NCI-H526 treated with DMSO at 0.1 percent for 48 hours (cell line): ENCODE measurements at places on chromosomes 7 and 10.
A peak's percentile ranks its signal among the peaks of the same experiment; 100 is the strongest.

DNA sequence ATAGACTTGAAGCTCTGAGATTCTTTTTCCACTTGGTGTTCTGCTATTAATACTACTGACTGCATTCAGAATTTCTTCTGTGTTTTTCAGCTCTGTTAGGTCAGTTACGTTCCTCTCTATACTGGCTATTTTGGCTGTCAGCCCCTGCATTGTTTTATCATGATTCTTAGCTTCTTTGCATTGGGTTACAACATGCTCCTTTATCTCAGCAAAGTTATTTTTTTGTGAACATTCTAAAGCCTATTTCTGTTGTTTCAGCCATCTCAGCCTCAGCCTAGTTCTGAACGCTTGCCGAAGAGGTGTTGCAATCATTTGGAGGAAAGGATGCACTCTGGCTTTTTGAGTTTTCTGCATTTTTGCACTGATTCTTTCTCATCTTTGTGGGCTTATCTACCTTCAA lies 201.5 kb upstream of the GNAI1 start:
- no peak for DNase-seq

DNA sequence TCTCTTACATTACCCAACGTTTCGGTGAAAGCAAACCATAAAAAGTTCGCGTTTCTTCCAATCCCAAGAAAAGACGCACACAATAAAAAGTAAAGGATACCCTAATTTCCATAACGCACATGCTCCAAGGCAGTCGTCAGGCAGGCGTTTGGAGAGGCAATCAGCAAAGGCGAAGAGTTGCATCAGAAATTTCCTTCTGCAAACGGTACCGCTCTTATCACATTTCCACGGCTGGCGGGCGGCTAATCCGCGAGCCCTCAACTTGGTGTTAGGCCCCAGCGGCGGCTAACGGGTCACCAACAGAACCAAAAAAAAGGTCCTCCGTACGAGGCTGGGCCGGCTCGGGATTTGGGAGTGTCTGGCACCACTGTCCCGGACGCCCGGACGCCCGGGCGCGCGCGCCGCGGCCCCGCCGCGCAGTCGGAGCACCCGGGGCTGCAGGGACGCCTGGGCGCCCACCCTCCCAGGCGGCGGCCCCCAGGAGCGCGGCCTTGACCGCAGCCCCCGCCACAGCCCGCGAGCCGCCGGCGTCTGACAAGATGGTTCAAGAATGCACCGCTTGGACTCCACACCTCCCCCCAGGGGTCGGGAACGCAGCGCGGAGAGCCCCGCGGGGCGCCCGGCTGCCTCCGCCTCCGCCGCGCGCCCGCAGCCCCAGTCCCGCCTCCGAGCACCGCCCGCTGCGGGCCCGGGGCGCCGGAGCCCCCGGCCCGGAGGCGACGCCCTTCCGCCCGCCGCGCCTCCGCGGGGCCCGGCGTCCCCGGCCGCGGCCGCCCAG lies 9.8 kb upstream of the GRB10 start:
- no peak for DNase-seq

DNA sequence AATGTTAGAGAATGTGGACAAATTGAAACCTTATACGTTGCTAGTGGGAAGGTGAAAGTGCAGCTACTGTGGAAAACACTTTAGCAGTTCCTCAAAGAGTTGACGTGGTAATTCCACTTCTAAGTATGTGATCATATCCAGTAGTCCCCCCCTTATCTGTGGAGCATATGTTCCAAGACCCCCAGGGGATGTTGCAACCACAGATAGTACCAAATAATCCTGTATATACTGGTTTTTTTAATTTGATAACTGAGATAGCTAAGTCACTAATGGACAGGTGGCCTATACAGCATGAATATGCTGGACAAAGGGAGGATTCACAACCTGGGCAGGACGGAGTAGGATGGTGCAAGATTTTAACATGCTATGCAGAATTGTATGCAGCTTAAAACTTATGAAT lies 36.8 kb downstream of the PCGF5 start:
- DNase-seq = no peak

GRCh38 chr10:6297951-6298381 lies 95.2 kb downstream of the PFKFB3 start:
- no peak for DNase-seq

DNA sequence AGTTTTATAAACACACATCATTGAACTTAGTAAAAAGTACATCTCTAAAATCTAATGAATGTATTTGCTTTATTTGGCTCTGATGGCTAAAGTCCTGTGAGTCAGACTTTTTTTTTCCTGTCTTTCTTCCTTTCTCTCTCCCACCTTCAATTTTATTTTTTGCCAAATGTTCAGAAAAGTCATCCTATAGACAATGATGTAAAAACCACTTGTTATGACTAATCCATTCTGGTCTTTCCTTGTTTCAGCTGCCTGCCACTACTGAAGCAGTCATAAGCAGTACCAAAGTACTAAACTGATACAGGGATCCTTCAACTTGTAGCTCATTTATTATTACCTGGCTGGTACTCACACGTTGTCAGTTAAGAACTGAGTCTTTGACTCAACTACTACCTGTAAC lies 23.9 kb downstream of the HECTD2 start:
- no peak for DNase-seq

DNA sequence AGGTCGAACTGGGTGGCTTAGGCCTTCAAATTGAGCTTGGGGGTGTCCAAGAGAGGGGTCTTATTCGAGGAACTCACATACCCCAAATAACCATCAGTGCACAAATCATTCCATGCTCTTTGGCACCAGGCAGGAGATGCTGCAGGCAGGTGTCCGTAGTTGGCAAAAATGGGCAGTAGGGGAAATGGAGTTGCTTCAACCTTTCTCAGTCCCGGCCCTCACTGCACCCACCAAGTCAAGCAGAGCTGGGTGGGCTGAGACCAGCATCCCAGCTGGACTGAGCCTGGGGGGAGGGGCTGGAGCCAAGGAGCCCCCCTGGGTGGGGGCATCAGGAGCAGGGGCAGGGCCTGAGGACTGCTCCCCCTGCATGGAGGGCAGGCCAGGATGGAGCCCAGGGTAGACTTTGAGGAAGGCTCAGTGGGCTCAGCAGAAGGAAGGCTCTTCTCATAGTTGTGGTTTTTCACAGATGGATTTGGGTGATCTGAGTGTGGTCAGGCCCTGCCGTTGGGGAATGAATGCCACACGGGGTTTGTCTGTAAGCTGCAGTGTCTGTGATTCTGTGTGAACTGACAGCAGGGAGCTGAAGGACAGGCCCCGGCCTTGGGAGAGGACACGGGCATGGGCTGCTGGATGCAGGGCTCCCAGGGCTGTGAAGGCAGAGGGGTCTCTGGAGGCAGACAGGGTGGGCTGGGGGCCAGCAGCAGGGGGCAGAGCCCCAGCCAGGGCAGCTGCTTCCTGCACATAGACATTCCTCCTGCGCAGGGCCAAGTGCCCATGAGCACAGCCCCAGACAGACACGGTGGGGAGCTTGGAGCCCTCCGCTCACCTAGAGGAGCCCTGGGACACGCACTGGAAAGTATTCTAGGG lies 144.5 kb downstream of the ADCY1 start:
- no peak for DNase-seq

DNA sequence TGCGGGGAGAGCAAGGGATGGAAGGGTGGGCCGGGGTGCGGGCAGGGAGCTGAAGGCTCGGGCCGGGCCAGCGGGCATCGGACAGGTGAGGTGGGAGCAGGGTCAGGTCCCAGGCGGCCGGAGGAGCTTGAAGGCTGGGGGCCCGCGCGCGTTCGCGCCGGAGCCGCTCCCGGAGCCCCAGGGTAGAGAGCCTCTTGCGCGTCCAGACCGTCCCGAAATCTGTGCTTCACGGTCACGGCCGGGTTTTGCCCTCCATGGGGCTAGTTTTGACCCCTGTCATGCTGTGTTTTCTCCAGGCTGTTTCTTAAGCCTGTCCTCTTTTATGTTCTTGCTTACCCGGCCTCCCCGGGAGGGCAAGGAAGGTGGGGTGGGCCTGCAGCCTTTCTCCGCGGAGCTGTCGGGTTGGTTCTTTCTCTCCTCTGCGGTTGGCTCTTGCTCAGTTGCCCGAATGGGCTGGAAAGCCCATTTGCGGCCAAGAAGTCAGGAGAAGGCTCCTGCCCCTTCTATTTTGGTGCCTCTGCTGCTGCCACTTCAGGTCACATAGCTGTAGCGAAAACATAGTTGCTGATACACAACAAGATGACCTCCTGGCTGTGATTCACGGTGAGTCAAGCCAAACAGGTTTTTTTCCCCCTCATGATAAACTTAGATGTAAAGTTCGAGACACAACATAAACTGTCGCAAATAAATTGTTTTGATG lies 650 bp downstream of the UBE2D1 start:
- DNase-seq = peak; percentile 4

- no peak for DNase-seq
Measured at GRCh38 chr10:20682782-20683181, 214.3 kb downstream of the NEBL start.

- DNase-seq = no peak
Measured at GRCh38 chr7:150715738-150716137, 675 bp upstream of the GIMAP1 start.

- no peak for DNase-seq
Measured at GRCh38 chr7:10211861-10212260, 761.8 kb upstream of the PHF14 start.

DNA sequence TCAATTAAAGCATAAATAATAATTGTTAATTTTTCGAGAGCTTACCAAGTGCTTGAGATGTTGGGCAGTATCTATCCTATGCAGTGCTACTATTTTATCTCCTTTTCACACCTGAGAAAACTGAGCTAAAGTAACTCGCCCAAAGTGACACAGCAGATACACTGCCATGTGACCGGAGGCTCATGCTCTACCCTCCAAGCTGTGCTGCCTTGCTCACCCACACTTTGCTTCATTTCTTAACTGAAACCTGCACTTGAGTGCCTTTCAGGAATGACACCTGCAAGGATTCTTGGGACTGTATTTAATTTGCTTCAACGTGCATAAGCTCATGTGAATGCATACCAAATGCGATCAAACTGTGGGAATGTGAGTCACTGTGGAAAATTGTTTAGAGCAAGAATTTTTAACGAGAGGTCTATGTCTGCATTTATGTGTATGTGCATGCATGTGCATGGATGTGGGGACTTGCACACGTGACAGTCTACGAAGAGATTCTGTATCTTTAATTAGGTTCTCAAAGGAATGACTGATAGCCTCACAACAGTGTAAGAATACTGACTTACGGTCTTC lies 119.2 kb downstream of the ADCYAP1R1 start:
- no peak for DNase-seq

- DNase-seq = no peak
Measured at GRCh38 chr7:16171928-16172327, 249.4 kb downstream of the CRPPA start.

GRCh38 chr10:12908773-12909172 lies 92.7 kb downstream of the CCDC3 start:
- DNase-seq = no peak

- peak; percentile 56 for DNase-seq
Measured at GRCh38 chr10:123284022-123284421, 129.8 kb downstream of the BUB3 start.

DNA sequence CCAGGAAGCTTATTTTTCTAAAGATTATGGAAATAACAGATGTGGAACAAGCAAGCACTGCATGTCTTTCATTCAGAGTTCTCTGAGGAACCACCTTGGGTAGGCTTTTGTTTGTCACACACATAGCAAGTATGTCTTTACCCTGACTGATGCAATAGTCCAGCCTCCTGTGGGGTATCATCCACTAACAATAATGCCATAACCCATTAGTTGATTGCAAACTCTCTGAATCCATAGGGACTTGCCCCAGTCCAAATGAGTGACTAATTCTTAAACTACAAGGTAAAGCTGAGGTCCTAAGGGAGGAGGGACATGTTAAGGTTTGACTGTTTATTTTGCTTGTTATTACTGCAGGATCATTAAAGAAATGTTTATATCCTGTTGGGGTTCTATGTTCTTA lies 151.4 kb upstream of the PRPS1L1 start:
- DNase-seq = no peak

DNA sequence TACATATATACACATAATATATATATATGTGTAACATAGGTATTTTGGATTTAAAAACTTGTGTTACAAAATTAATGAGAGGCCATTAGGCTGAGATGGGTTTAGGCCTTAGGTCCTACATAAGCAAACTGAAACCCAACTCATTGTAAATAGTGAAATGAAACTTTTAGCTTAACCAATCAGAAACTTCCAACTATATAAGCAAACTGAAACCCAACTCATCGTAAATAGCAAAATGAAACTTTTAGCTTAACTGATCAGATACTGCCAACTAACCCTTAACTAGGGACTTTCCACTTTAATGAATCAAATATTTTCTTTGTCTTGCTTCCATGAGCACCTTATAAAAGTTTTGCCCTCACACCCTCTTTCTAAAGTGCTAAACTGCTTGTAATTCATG lies 17.3 kb upstream of the SAMD9L start:
- DNase-seq = no peak

GRCh38 chr7:141410353-141411000 lies 140.7 kb upstream of the AGK start:
- DNase-seq = no peak

DNA sequence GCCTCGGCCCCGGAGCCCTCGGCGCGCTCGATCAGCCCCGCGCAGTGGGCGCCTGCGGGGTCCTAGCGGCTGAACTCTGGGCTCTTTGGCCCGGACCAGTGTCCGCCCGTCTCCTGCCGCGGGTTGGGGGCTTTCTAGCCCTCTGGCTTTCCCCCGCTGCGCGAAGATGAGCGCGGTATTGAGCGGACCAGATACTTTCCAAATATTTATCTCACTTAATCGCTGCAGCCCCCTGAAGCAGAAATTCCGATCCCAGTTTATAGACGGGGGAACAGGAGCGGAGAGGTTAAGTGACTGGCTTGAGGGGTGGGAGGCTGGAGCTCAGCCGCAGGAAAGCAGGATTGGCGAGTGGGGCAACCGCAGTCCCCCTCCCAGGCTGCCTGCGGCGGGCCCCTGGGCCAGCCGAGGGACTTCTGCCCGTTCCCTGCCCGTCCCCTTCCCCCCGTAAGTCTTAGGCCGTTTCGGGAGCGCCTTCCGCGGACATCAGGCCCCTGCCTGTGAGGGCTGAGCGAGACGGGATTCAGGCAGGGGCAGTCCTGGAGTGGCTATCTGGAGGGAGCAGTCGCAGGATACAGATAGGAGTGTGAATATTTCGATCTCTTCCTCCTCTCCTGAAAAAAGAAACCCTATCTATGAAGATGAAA lies 565 bp downstream of the STRIP2 start:
- peak; percentile 41 for DNase-seq

DNA sequence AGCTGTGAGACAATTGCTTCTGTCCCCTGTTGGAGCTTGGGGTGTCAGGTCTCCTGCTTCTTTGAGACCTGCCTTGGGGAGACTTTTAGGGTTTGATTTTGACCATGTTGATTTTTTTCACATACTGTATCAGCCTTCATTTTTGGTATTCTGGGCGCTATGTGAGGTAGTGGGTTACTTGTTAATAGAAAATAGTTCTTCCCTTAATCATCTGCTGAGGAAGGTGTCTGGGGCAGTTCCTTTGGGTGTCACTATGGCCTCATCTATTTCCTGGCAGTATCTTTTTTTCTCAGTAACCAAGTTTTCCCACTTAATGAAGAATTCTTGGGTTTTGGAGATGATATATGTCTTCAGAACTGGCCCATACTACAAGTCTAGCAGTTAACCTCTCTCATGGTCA lies 4.6 kb upstream of the NOLC1 start:
- DNase-seq = no peak

DNA sequence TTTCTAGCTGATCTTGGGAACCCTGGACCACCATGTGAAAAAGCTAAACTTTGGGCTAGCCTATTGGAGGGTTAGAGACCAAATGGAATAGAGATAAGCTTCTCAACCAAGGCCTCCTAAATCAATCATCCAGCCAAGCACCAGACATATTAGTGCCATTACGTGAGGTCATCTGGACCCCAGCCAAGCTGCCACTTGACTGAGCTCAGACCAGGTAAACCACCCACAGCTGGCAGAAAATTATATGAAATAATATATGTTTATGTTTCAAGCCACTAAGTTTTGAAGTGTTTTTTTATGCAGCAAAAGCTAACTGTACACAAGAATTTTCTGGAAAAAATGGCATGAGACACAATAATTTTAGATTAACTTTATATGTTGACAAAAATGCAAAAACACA lies 82.6 kb upstream of the PCGF5 start:
- DNase-seq = no peak
